ENCODE measurements at places on chromosomes 7 and 10. TPM values are rescaled to one million over a fixed set of nuclear protein-coding genes. Genes with fewer than 3 reads are reported as not detected.

DNA sequence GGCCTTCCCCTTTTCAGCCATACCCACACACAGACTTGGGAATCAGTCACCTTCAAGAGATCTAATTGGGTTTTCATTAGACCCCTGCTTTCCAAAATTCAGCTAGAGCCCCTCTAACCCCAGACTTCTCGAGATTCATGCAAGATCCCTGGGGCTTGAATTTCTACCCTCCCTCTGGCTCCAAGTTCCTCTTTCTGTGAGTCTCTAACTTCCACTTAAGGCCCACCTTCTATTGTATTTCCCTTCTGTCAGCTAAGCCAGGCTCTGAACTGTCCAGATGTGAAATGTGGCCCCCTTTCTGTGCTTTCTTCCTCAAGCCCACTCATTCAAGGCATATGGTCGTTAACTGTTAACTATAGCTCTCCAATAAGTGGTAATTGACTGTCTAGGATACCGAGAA is 132.2 kb downstream of the ZNF365 start:
- DNase-seq = no peak

Gene C7orf33
- total RNA-seq = not detected

Gene XRCC2
- total RNA-seq = 1.7 TPM

Gene AASS
- total RNA-seq = 15.9 TPM

Gene TAS2R3
- 0.44 TPM for total RNA-seq

- DNase-seq = no peak
Observed at GRCh38 chr7:139494835-139495579, 11.5 kb upstream of the KLRG2 start.

DNA sequence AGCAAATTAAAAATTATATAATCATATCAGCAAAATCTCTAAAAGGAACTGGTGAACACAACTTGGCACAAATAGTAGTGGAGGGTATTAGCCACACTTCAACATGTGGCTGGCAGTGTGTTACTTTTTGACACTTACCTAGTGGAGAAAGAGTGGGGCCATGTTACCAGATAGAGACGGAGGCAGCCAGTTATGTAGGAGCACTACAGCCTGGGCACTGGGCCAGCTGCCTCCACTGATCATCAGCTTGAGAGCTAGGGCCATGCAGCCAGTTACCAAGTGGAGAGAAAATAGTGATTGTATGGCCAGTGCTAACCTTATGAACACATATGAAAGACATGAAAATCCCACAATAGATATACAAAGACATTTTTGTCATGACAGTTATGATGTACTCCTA is 243.1 kb downstream of the CTNNA3 start:
- DNase-seq = no peak
